Fibroblast of skin of scalp (primary cell): ENCODE measurements at places on chromosomes 12 and 14.

GRCh38 chr12:82866227-82866775, 179.6 kb downstream of the TMTC2 start:
- DNase-seq = no peak

- no peak for DNase-seq
Measured at GRCh38 chr14:82731526-82731925, 1197.9 kb upstream of the SEL1L start.

DNA sequence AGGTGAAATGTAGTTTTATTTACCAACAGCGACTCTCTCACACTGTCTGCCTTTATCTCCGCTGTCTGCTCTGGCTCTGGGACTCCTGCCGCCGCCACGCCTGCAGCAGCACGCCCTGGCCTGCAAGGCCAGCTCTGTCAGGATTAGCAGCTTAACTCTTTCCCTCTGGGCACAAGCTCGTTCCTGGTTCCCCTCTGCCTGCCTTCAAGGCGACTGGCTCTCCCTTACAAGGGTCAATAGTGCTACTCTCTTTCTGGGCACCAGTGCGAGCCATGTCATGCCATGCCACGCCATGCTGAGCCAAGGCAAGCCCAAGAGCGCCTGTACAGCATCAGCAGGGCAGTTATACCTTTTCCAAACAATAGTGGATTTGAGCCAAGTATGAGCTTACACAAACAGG, 3.6 kb upstream of the CLEC2B start:
- no peak for DNase-seq

DNA sequence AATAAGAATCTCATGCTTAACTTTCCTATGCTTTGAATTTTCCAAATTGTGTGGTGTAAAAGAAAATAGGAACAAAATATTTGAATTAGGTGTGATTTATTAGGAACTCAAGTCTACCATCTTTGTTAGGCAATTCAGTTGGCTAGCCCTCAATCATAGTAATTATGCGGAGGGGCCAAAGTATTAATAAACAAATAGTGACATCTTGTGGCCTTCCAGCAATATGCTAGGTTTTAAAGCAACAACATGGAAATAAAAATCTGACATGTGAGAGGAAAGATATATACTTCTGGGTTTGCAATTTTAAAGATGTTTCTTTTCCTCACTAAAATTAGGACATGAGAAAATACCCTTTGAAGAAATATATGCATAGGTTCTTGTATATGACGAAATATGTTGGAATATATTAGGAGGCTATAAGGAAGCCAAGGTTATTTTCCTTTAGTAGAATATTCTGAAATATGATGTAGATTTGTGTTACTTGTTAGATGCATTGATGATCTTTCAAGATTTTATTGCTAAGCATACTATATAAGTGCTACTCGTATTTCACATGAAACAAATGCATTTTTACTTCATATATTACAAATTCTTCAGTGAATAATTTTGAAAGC, 200.4 kb downstream of the PTPRO start:
- DNase-seq = peak; percentile 62

- DNase-seq = peak; percentile 46
Measured at GRCh38 chr12:3658327-3659163, 94.4 kb downstream of the CRACR2A start.

GRCh38 chr12:45235087-45236025, 19.5 kb downstream of the ANO6 start:
- DNase-seq = peak; percentile 62

GRCh38 chr12:58773986-58774385, 146.3 kb downstream of the LRIG3 start:
- DNase-seq = no peak

DNA sequence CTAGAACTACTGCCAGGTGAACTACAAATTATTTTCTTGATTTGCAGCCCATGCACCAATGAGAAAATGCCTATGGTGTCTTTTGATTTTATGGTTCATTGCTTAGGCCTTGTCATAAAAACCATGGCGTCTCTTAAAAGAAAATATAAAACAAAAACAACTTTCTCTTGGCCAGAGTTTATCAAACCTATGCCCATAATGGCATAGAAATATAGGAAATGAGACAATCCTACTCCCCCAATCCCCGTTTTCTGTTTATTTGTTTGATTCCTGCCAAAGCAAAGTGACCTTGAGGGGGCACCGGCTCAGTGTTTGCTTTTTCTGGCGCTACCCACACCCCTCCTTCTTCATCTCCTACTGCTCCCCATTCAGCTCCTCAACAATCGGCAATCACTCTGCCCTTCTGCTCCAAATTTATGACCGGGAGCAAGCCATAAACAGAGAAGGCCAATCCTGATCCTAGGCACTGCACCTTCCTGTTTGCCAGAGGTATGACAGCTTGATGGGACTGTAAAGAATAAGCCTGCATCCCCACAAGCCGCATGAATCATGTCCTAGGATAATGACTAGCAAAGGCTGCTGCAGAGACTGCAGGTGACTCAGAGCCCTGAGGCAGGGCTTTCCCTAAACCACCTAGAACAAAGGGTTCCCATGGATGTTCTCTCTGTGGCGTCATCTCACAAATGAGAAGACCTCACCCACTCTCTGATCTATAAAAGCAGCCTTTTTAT, 874.9 kb downstream of the NRXN3 start:
- peak; percentile 27 for DNase-seq

- peak; percentile 38 for DNase-seq
Measured at GRCh38 chr14:21185491-21185890, 29.6 kb upstream of the OR5AU1 start.

DNA sequence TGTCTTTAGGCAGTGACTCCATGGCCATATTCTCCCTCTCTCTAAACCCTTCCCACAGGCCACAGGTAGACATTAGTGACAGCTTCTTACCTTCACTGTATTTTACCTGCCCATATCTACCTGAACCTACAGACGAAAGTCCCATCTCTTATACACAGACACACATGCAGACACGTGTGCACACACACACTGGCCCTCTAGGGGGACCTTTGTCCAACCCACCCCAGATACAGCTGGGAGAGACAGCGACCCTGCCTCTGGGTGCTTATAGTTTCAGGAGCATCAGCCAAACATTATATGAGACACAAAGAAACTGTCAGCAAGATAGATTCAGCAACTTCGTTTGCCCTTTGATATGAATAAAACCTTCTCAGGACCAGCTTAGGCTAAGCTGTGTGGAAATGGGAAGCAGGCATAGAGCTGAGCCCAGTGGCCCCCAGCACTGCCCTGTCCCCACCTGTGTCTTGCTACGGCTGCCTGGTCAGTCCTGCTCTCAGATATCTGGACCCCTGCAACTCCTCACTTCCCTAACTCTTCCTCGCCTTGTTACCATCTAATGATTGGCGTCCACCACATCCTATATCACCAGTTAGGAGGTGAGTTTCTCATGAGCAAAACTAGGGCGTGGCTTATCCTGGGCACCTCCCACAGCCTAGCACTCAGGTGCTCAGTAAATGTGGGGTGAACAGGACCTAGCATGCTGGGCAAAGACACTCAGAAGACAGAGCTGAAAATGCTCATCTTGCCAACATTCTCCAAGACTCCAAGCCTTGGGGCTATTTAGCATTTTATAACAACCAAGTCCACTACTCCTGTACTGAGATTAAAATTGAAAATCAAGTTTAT, 12.0 kb upstream of the CD9 start:
- no peak for DNase-seq

- no peak for DNase-seq
Measured at GRCh38 chr12:133222211-133222610, 13.5 kb downstream of the ANHX start.

DNA sequence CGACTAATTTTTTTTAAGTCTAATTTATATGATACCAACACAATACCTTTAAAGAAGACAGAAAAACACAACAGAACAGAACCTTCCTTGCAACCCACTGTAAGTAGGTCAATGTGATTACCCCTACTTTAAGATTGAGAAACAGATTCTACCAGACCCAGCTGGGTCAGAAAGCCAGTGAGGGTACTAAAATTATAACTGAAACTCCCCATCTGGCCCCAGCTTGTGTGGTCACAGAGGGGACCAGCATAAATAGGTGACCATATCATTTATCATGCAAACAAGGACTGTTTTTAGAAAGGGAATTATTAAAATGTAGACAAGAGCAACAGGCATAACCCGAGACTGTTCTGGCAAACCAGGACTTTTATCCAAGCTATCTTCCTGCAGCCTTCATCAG, 30.1 kb upstream of the FRMD6 start:
- DNase-seq = no peak

DNA sequence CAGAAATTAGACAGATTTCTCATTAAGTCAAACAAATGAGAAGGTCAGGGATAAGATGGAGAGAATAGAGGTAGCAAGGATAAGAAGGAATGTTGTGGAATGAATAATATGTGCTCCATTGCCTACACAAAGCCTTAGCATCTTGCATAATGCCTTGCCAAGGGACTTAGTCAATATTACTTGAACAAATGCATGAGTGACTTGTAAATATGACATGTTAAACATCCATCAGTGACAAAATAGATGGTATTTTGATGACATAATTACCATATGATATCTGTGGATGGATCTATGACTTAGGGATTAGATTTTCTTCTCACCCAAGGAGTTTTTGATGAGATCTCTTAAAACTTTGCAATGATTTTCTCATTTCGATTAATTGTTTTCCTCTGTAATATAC, 194.1 kb upstream of the RASSF8 start:
- DNase-seq = peak; percentile 31

DNA sequence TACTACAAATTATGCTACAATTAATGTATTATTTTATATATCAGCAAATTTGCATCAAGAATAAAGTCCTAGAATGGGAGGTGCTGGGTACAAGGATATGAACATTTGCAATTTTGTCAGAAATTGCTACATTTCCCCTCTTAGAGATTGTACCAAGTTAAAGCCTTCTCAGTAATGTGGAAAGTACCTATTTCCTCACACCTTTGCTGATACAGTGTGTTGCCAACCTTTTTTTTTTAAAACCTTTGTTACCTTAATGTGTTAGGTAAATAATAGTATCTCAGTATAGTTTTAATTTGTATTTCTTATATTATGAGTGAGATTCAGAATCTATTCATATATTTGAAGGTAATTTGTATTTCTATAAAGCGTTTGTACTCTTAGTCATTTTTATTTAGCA, 95.4 kb upstream of the HIF1A start:
- no peak for DNase-seq

DNA sequence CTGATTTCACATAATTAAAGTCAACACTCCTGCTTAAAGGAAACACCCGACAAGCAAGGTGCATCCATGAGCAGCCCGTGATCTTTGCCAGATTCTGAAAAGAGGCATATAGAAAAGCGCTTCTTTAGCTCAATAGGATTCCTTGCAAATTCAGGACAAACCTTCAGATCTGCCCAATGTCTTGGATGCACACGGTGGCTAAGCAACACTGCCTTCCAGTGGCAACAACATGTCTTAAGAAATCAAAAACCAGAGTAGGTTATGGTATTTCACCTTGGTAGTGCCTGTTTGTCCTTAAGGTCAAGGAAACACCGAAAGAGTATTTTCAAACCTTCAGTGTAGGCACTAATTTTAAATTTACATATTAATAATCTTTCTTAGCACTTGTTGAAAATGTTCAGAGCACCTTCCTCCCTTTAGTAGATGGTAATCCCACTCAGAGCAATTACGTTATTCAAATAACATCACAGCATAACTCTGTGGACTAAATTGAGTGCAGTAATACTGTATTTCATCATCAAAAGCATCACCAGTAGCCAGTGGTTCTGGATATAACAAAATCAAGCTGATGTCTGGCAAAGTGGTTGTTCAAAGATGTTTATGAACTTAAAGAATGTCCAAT, 58.0 kb upstream of the CDKN3 start:
- peak; percentile 45 for DNase-seq

GRCh38 chr12:53947743-53948142, 7.0 kb upstream of the HOXC12 start:
- no peak for DNase-seq

DNA sequence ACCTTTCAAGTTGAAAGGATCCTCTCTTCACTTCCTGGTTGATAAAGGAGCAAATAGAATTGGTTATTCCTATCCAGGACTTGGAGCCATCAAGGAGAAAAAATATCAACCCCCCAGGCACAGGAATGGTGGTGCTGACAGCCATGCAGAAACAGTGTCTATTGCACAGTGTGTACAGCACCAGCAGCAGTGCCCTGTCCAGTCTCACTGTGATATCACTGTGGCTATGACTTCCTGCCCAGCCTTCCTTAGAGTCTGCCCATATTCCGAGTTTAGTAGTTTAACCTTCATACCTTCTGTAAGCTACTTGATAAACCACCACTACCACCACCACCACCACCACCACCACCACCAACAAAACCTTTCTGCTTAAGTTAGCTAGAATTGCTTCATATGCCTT, 45.1 kb upstream of the FERMT2 start:
- no peak for DNase-seq

DNA sequence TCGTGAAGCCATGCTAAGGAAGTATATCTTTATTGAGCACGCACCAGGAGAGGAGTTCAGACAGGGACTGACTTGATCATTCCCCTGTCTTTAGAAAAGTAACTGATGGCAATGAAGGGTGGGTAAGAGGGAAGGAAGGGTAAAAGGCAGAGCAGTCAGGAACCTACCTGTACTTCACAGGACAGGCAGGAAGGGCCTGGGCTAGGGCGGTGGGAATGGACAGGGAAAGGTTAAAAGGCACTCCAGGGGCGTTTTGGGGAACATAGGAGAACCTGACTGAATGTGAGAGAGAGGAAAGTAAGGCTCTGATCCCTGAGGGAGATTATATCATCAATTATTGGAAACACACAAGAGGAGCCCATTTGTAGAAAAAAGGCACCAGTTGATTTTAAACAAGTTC, 3.9 kb downstream of the SLC35E3 start:
- no peak for DNase-seq

GRCh38 chr14:105015905-105016304, 5.0 kb downstream of the CDCA4 start:
- no peak for DNase-seq

DNA sequence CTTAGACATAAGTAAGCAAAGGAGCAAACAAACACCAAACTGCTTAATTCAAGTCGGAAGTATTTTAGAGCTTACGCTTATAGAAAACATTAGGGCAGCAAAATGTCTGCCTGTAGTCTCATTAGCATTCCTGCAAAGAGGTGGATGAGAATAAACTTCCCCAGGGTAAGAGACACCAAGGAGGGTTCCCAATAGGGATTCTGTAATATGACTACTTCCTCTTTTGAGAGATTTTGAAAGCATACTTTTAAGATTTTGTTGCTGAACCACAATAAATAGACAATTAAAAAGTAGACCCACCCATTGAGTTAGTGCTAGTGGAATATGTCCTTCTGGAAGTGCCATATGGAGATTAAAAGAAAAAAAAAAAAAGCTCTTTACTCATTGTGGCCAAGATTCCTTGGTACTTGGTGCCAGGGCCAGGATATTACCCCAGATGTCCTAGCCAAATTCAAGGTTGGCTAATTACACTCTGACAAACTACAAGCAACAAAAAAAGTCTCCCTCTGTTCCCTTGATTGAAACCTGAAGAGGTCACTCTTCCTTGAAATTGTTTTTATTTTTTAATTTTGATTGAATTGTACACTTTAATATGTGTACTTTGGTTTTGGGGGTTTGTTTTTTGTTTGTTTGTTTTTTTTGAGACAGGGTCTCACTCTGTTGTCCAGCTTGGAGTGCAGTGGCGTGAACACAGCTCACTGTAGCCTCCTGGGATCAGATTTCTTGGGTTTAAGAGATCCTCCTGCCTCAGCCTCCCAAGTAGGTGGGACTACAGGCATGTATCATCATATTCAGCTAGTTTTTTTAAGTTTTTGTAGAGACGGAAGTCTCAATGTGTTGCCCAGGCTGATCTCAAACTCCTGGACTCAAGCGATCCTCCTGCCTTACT, 8.7 kb downstream of the CLIP1 start:
- peak; percentile 36 for DNase-seq

GRCh38 chr12:56288705-56289387, 11.3 kb downstream of the CS start:
- no peak for DNase-seq

- no peak for DNase-seq
Measured at GRCh38 chr14:40599725-40600124, 1007.0 kb upstream of the LRFN5 start.

- peak; percentile 69 for DNase-seq
Measured at GRCh38 chr12:45170456-45171042, 45.3 kb upstream of the ANO6 start.
